Cortex of kidney (tissue), 1 donor: ENCODE measurements at places on chromosomes 6 and 20.

DNA sequence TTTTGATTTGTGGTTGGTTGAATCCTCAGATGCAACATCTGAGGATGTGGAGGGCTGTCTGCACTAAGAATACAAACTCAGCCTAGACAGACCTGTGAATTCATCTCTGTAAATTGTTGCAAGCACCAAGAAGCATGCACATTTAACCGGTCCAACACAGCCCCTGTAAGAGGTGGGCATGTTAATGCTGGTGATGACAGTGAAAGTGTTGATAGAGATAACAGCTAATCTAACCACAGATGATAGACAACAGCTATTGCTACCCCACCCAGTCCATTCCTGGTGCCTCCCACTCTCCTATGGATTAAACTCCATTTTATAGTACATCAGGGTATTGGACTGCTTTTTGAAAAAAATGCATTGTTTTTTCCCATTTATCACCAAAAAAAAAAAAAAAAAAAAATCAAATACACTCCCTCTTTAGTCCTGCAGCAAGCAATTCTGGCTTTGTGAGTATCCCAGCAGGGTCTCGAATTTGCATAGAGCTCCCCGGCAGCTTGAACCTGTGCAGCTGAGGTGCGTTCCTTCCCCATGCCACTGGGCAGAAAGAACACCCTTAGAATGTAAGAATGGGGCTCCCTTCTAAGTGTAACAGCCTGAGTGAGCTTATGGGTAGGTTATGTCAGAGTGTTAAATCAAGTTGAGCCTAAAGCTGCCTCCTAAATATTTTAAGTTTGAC is 270.9 kb upstream of the JARID2 start:
- DNase-seq = no peak

- no peak for DNase-seq
Measured at GRCh38 chr6:63584125-63584514, 11.8 kb downstream of the LOC128125822 start.

DNA sequence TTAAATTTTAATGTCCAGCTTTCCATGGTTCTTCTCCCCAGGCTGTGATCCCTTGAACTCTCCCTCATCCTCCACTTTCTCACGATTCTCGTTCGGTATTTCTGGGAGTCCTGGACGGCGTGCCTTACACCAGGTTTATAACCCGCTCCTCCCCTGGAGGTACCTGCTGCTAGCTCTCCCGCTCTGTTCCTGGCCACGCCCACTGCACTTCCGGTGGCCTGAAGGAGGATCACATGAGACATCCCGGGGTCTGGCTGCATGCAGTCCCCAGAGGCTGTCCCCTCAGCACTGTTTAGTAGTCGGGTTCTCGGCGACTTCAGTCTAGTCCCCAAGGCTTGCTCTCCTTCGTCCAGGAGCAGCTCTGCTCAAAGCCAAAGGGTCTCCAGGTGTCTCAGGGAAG is 28.4 kb upstream of the GCLC start:
- no peak for DNase-seq

GRCh38 chr20:9110365-9110764 is 41.5 kb downstream of the PLCB4 start:
- no peak for DNase-seq
